ENCODE measurements at places on chromosomes 13 and 19.

GRCh38 chr19:33731881-33732280 is 64.8 kb upstream of the KCTD15 start:
- DNase-seq, result no peak

GRCh38 chr13:50071379-50071778 is 56.1 kb downstream of the KCNRG start:
- no peak for DNase-seq

GRCh38 chr13:21176982-21177284 is 475 bp downstream of the MRPL57 start:
- no peak for DNase-seq

DNA sequence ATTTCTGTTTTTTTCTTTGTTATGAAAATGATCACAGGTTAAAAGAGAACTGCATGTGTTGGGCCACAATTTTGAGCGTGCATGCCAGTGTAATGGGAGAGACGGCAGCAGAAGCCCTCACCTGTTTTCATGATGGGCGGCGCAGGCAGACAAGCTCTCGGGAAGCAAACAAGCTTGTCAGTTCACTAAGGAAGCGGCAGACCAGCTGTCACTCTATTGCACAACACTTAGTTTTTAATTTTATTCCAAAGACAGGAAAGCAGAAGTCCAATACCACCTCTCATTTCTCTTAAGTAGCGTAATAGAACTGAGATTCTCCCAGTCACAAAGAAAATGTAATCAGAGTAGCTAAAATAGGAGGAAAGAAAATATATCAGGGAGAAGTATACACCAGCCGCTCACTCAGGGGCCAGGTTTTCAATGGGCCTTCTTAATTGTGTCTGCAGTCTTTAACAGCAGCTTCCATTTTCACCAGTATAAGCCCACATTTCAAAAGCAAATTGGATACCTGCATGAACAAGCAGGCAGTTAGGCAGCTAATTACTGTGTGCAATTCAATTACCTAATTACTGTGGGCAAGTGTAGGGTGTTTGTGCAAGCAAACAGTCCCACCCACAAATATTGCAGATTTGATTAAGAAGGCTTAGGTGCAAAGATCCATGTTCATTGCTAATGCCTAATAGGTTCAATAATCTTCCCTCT is 711.4 kb downstream of the DIAPH3 start:
- DNase-seq, result no peak

DNA sequence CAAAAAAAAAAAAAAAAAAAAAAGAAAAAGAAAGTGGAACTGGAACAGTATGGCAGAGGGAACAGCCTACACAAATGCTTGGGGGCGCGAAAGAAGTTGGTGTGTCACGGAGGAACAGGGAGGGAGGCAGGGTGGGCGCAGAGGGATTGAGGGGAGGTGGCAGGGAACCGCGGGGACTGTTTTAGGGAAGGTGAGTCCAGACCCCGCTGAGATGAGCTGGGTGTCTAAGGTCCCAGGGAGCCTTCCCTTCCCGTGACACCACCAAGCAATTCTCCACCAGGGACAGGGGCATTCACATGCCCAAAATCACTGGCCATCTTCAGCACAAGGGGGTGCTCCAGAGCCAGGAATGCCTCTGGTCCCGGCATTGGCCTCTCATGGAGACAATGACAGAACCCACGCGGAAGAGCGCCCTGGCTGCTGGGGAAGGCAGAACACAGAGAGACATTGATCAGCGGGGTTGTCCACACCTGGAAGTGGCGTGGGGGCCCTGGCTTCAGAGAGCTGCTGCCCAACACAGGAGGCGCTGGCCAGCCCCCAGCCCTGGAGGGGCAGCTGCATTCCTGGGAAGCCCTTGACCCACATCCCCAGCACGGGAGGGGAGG is 6.9 kb downstream of the PEAK3 start:
- DNase-seq, result peak; percentile 65

DNA sequence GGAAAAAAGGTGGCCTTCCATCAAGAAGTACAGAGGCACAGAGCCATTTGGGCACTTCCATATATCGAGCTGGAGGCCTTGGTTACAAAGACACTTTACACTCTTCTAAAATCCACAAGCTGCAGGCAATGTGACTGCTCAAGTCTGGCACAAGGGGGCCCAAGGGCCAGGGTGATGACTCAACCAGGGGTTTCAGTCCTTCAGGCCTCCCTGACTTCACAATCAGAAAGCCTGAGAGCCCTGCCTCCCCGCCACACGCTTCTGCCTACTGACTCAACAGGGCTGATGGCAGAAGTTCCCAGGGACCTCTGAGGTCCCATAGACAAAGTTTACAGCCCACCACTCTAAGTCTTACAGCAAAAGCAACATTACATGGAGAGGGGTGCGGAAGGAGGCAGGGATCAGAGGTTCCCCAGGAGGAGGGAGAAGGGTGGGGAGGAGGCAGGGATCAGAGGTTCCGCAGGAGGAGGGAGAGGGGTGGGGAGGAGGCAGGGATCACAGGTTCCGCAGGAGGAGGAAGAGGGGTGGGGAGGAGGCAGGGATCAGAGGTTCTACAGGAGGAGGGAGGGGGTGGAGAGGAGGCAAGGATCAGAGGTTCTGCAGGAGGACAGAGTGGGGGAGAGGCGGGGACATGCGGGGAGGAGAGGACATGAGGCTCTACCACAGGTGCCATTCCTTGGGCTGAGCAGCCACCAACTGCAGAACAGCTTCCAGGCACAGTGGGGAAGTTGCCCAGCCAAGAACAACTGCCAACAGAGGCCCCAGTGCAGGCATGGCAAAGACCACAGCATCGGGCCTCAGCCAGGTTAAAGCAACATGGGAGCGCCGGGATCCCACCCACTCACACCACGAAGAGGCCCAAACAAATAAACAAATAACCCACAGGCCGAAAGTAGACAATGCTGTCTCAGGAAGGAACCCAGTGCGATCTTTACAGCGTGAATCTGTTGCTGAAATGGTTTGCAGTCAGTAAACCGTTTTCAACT is 52.0 kb downstream of the SLC7A1 start:
- peak; percentile 3 for DNase-seq

DNA sequence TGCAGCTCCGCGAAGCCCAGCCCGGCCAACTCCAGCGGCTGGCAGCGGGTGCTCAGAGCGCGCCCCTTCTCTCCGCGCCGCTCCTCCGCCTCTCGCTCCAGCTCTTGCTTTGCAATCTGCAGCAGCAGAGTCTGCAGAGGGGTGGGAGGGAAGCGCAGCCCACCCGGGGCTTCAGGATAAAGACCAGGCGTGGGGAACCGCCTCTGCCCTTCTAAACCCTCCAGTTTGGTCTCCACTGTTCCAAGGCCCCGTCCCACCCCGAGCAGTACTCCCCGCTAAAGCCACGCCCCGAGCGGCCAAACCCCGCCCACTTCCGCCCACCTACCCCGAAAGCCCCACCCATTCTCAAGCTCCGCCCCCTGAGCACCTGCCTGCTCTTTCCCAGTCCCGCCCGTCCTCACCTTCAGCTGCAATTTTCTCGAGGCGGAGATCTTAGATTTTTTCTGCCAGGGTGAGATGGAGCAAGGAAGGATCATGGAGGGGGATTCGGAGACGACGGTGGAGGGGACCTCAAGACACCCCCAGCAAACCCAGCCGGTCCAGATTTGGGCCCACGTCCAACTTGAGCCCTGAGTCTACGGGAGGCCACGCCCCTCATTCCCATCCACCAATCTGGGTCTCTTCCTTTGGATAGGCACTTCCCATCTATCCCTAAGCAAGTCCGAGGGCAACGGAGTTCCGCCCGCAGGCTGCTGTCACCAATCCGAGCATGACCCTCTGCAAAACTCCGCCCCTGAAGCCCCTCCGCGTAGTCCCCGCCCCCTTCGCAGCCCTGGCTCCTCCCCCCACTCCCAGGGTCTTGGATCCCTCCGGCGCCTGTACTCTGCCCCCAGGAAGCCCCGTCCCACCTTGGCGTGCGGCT is 1.1 kb downstream of the TNNI3 start:
- DNase-seq, result peak; percentile 71

Measured in RKO (cell line).